ENCODE measurements at places on chromosomes 16 and 17.

DNA sequence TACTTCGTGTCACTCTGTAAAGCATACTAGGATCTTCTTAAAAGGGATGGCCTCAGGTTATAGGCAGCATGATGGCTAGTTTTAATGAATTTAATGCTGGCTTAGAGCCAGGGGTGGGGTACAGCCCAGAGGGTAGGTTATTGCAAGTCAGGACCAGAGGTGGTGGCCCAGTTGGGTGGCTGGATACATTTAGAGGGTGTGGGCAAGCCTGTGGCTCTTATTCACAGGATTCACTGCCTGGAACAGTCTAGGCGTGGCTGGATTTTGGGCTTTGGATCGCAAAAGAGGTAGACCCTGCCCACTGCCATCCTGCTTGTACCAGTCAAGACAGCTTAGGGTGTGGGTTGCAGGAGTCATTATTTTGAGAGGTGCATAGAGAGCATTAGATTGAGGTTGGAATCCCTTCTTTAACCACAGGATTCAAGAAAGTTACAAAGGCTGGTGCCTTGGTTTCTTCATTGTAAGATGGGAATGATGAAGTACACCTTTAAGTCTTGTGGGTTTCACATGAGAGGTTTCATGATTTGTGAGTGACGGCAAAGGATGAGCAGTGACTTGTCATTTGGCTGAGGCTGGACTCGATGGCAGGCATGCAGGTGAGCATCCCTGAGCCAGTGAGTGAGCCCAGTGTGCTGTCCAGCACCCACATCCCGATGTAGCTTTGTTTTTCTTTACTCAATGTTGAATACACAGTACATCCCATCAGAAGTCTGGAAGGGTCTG, 85.2 kb downstream of the KSR1 start:
- no peak for DNase-seq

DNA sequence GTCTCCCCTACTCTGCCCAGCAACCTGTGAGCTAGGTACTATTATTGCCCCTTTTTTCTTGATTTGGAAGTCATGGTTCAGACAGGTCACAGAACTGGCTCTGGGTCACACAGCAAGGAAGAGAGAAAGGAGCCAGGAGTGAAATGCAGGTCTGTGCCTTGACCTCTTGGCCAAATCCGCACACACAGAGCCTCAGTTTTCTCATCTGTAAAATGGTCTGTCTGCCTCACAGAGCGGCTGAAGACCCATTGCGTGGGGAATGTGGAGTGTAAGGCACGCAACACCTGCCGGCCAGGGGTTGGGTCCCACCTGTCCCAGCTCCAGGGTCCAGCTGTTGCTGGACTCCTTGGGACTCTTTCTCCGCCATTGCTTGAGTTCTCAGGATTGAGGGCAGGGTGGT, 32.4 kb downstream of the CNGB1 start:
- no peak for DNase-seq

- no peak for DNase-seq
These were observed 1.8 kb upstream of the PPM1D start for GRCh38 chr17:60598001-60598736.

GRCh38 chr17:9158544-9159452, 137.5 kb downstream of the NTN1 start:
- DNase-seq: no peak

GRCh38 chr16:84836234-84836647, 16.5 kb downstream of the CRISPLD2 start:
- no peak for DNase-seq

GRCh38 chr16:57892447-57893096, 78.4 kb downstream of the CNGB1 start:
- no peak for DNase-seq

Measured in CD4-positive, alpha-beta T cell treated with Interleukin-4 for 4 hours (primary cell).